Fibroblast of pulmonary artery (primary cell): ENCODE measurements at places on chromosomes 2 and 18.

GRCh38 chr2:109185821-109186570 lies 57.0 kb downstream of the SH3RF3 start:
- DNase-seq = peak; percentile 80

- peak; percentile 15 for DNase-seq
Observed at GRCh38 chr2:16604236-16604635, 61.4 kb downstream of the CYRIA start.

DNA sequence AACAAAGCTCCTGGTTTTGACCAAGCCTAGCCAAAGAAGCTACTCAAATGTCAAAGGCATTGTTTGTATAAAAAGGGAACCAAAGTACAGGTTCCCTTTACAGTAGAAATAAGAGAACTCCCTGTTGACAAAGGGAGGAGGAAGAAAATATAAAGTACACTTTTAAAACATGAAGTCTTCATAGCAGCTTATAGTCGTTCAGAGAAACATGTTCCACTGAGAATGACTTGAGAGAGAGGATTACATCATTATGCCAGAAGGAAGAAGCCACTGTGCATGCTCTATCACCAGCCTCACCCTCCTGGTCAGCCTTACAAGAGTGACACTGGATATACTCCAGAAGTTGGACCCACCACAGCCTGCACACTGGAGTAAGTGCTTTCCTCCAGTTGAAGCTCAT lies 2.5 kb upstream of the DHRS9 start:
- no peak for DNase-seq

GRCh38 chr18:50373561-50374219 lies 1.2 kb upstream of the SKA1 start:
- no peak for DNase-seq

DNA sequence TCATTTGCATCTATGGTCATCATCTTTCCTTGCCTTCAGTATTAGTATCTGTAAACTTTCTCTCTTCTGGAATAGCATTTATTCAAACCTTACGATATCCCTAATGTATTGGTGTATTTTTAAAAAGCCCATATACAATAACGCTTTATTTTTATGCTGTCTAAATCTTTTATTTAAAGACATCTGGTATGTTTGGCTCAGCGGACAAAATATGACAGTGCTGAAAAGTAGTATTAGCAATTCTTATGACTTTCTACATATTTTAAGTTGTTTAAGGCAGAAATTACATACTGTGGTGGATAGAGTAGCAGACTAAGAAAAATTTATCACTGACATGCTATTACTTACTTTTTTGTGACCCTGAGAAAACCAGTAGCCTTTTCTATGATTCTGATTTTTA lies 41.8 kb upstream of the SLC4A10 start:
- no peak for DNase-seq

DNA sequence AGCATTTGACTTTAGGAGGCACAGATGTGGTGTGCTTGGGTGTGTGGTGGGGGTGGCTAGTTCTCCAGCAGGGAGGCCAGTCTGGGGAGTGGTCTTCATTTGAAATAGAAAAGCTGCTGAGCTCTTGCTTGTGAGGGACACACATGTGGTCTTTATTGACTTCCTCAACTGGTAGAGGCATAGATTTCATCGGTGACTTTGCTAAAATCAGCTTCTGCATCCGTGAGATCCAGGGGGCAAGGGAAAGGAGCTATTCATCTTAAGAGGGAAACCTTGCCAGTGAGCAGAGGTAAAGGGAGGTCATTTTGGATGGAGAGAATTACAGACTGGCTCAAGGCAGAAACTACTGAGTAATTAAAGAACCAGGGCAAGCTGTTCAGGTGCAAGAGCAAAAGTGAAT lies 4.7 kb downstream of the MAPRE3 start:
- DNase-seq = no peak

DNA sequence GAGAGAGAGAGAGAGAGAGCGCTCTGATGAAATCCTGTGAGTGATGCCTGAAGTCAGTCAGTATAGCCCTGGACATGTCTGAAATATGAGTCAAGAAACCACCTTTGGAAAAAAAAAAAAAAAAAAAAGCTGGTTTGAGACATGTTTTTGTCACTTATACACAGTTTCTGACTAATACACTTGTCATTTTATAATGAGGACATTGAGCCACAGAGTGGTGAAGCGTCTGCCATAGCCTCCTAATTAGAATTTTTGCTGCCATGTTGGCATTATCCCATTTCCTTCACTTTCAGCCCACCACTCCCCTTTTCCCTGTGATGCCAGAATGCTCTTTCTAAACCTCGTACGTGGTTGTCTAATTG lies 15.7 kb upstream of the MYO3B start:
- DNase-seq = no peak

- peak; percentile 49 for DNase-seq
Observed at GRCh38 chr18:3262234-3263131, 550 bp downstream of the MYL12B start.

DNA sequence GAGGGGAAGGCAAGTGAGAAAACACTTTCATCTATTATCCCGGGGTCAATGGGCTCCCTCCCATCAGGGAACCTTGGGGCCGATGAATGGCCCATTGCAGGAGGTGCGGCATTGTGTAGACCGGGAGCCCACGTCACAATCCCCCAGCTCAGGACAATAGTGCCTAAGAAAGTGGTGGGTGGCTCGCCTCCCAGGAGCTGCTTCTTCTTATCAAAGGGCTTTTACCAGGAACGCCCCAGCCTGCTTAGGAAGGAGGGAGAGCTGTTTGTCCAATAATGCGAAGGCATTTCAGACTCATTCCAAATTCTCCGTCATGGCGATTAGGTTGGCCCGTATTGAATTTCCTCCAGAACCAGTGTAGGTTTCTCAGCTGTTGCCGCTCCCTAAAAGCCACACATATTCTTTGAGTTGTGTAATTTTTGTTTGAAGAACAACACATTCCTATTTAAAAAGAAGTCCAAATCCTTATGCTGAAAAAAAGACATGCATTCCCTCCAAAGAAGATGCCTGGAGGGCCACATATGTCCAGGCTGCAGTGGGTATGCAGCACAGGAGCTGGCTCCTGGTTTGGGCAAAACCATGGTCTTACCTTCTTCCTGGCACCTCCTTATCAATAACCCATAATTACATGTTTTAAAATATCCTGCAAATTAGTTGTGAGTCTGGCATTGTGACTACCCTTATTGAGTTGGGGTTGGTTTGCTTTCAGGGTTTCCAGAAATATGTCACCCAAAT lies 264.7 kb downstream of the MYCN start:
- no peak for DNase-seq
